Esophagus mucosa (tissue), 1 donor: ENCODE measurements at places on chromosomes 12 and 14.

DNA sequence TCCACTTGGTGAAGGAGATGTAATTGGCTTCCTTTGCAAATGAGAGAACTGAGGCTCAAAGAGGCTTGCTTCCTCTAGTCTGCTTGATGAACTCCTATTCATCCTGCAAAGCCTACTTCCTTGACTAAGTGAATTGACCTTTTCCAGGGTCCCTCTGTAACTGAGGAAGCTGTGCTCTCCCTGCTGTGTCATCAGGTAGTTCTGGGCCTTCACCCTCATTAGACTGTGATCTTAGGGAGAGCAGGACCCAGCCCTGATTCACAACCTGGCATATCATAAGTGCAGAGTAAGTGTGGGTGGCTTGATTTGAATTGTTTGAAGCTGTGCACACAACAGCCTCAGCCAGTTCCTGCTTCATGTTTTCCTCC is 16.3 kb downstream of the ASB2 start:
- ATAC-seq, result peak; percentile 33

DNA sequence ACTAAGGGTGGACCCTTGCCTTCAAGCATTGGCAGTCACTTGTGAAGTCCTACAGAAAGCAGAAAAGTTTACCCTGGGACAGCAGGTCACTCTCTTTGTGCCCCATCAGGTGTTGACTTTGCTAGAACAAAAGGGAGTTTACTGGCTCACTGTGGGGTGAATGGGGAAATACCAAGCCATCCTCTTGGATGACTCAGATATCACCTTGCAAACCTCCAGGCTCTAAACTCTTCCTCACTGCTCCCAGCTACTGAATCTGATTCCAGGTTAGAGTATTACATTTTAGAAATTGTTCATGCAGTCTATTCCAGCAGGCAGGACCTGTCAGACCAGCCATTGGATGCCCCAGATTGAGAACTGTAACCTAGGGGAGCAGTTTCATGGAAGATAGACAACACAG is 7.3 kb upstream of the EDDM3B start:
- ATAC-seq, result no peak

GRCh38 chr12:10113075-10113474 is 14.3 kb upstream of the CLEC1A start:
- no peak for ATAC-seq

- peak; percentile 38 for ATAC-seq
These were observed at the start of gene RAB15 for GRCh38 chr14:64971943-64972791. RAB15 (minus strand) TSS chr14:64972336; CDS start chr14:64972076, 260 bp downstream.
